ENCODE measurements at places on chromosomes 1 and 21. TPM values are rescaled to one million over a fixed set of nuclear protein-coding genes. Genes with fewer than 3 reads are reported as not detected.

The SH2D5 gene
- not detected for total RNA-seq

The CHODL gene
- 0.20 TPM for total RNA-seq

- peaks cover 8% of the 10 kb centered on the region for H3K27me3 ChIP-seq
- no peaks in the 10 kb centered on the region for H3K4me1 ChIP-seq
- H3K4me3 ChIP-seq, result no peak overlapping the region
- no peak overlapping the region for H3K27ac ChIP-seq
- H3K36me3 ChIP-seq, result no peaks in the 10 kb centered on the region
Observed at GRCh38 chr1:169018751-169019150, 87.7 kb upstream of the ATP1B1 start.

The DNALI1 gene
- 0.18 TPM for total RNA-seq

GRCh38 chr1:180948641-180949615, 36.2 kb downstream of the KIAA1614 start:
- H3K27ac ChIP-seq, result no peak overlapping the region
- H3K4me3 ChIP-seq, result no peak overlapping the region
- DNase-seq, result no peak
- H3K4me1 ChIP-seq, result peaks cover 3% of the 10 kb centered on the region
- H3K36me3 ChIP-seq, result peaks cover 38% of the 10 kb centered on the region
